ENCODE measurements at places on chromosomes 13 and 19.

- no peak for DNase-seq
Measured at GRCh38 chr13:60572003-60572798, 175.2 kb downstream of the TDRD3 start.

DNA sequence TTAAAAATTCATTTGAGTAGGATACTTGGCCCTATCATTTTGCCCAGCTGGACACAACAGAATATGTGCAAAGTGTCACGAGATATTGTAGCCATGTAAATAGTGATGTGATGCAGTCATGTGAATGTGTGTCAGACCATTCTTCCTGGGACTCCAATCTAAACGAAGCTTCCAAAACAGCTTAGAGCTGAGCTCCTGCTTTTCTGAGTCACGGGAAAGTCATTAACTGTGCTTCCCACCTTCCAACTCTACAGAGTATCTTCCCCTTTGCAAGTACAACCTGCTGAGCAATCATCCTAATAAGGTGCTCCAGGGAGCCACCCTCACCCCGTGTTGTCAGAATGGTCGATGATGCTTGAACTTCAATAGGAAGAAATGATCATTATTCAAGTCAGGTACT lies 294.7 kb downstream of the MYO16 start:
- no peak for DNase-seq

GRCh38 chr19:50567052-50567841 lies 988 bp downstream of the LRRC4B start:
- no peak for DNase-seq

DNA sequence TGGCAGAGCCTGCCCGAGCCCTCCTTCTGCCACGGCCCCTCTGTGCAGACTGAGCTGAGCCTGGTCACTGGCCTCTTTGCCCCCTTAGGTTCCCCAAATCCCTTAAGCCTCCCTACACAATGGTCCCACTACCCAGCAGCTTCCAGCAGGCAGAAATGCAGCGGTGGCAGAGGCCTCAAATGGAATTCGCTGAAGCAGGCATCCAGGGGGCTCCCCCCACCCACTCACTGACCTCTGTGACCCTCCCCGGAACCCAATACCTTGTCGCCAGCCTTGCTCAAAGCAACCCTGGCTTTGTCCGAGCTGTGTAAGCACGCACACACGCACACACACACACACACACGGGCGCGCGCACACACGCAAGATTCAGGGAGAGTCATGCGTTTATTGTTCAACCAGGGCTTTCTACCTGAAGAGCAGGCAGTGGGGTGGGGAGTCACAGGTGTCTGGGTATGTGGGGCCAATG lies at the start of gene LIM2:
Gene LIM2 (minus strand): TSS at position 51 of the 466 bp plus-strand sequence. CDS start 531 bp downstream, outside the sequence.
- DNase-seq, result no peak

GRCh38 chr19:29497241-29497640 lies 28.6 kb upstream of the VSTM2B start:
- no peak for DNase-seq

- no peak for DNase-seq
Measured at GRCh38 chr19:48623556-48624066, 4.3 kb downstream of the SPHK2 start.

DNA sequence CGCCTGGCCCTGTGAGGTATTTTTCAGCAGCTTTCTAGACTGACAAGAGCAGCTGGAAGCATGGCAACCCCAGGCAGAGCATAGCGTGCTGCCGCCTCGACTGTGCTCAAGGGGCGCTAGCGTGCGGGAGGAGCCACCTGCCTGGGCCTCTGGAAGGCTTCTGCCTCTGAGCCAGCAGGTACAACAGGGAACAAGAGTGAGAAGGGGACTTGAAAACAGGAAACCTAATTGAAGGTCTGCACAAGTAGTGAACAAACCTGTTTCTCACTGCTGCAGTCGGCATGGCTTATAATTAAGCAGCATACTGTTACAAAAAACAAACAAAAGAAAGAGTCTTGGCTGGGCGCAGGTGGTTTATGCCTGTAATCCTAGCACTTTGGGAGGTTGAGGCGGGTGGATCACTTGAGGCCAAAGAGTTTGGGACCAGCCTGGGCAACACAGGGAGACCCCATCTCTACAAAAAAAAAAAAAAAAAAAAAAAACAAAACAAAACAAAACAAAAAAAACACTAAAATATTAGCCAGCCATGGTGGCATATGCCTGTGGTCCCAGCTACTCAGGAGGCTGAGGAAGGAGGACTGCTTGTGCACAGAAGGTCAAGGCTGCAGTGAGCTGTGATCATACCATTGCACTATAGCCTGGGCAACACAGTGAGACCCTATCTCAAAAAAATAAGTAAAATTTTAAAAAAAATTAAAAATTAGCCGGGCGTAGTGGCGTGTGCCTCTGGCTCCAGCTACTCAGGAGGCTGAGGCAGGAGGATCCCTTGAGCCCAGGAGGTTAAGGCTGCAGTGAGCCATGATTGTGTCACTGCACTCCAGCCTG lies 12.6 kb upstream of the GARRE1 start:
- no peak for DNase-seq

- no peak for DNase-seq
Measured at GRCh38 chr13:58085819-58086218, 454.3 kb downstream of the PCDH17 start.

- DNase-seq, result no peak
Measured at GRCh38 chr19:16144216-16144581, 714 bp downstream of the HSH2D start.

- DNase-seq, result peak; percentile 26
Measured at GRCh38 chr13:79393564-79394249, 12.3 kb downstream of the RBM26 start.
